Anterior cingulate cortex (tissue), 58 donors: ENCODE measurements at places on chromosomes 12 and 14.

- DNase-seq = no peak
Observed at GRCh38 chr14:100111931-100112704, 46.9 kb downstream of the EVL start.

- no peak for DNase-seq
Observed at GRCh38 chr14:68612049-68612448, 180.8 kb downstream of the ZFP36L1 start.

- no peak for DNase-seq
Observed at GRCh38 chr14:89252887-89253532, 164.0 kb downstream of the FOXN3 start.

DNA sequence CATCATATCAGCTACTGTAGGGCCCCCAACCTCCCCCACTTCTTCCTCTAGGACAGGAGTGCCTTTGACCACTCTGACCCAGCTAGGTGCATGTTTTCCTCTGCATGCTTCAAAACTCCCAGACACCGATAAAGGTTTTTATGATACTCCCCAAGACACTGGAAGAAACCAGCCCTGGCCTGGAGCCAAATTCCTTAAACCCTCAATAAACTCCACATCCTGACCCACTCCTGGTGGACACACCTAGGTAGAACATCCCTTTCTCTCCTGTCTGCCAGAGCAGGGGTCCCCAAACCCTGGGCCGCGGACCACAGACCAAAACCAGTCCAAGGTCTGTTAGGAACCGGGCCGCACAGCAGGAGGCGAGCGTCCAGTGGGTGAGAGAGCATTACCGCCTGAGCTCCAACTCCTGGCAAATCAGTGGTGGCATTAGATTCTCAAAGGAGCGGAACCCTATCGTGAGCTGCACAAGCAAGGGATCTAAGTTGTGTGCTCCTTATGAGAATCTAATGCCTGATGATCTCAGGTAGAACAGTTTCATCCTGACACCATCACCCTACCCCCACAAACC lies 49.6 kb downstream of the NT5DC3 start:
- DNase-seq = no peak

DNA sequence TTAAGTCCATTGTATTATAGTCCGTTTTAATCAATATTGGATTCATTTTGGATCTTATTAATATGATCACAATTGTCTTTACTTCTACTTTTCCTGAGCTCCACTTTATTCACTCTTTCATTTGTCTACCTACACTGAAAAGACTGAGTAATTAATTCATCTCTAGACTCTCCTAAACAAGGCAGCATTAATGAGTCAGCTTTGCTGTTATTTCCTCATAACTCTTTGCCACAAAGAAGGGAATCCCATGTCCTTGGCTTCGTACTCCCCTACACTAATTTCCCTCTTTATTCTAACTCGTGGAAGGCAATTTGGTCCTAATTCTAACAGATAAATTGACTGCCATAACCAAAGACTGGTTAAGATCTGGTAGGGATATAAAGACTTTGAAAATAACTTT lies 91.9 kb downstream of the ARMH4 start:
- DNase-seq = no peak

DNA sequence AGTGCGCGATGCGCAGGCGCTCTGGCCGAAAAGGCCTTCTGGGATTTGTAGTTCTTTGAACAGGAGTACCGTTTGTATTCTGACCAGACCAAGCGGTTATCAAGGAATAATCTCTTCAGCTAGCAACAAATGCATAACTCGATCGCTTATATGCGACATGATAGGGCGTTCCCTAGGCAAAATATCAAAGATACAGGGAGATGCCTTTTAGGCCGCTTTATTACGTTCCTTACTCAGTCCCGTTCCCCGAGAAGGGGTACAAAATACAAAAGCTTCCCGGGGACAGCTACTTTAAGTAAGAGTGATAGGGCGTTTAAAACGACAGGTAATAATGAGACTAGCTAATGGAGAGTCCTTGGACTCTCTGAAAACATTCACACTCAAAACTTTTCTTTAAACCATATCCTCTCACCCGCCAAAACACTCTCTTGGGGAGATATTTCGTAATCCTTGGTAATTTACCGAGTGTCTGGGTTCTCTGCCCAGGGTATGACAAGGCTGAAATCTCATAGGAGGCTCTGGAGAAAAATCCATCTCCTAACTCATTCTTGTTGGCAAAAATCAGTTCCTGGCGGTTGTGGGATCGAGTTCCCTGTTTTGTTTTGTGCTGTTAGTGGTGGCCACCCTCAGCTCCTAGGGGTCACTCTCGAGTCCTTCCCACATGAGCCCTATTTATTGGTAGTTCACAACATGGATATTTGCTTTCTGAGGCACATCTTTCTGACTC lies 412 bp upstream of the SNW1 start:
- DNase-seq = no peak

DNA sequence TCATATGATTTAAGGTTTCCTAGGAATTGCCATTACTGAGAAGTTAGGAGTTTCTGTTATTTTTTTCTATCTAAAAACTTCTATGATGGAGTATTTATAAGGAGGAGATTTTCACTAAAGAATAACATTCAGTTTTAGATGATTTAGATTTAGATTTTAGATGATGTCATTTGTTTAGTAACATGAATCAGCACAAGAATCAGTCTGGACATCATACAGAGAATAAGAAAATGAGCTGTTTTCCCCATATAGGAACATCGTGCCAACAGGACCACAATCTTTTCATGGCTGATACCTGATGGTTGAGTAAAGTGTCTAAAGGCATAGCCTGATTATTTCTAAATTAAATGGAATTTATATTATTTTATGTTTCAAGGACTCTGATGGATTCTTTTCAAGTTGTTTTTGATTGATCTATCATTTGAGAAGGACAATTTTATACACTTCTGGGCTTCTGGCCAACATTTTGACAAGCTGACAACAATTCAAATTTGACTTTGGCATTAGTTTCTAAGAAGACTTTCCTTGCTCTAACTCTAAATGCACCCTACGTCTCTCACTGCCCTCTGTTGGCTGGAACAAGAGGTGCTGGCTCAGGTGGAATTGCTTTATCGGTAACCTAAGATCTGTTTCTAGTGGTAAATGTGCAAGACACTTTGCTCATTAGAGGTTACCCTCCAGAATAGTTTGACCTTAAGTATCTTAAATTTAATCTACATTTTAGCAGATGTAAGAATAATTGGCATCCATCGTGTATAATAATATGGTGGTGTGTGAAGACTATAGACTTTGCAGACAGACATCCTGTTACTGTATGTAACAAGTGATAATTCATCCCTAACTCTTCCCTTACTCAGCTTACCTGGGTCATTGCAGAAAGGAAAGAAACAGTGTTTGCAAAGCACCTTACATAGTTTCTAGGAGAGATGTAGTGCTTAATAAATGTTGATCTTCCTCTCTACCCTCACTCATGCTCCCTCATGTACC lies 42.8 kb upstream of the CPSF6 start:
- no peak for DNase-seq
